Activated CD4-positive, alpha-beta T cell treated with anti-CD3 and anti-CD28 coated beads, Interleukin-10, Interleukin-2, amounts not matched to agents 100 ng/mL and 50 ng/mL, durations not matched to agents 16 hours and 8 hours (primary cell): ENCODE measurements at places on chromosomes 6 and 20.

DNA sequence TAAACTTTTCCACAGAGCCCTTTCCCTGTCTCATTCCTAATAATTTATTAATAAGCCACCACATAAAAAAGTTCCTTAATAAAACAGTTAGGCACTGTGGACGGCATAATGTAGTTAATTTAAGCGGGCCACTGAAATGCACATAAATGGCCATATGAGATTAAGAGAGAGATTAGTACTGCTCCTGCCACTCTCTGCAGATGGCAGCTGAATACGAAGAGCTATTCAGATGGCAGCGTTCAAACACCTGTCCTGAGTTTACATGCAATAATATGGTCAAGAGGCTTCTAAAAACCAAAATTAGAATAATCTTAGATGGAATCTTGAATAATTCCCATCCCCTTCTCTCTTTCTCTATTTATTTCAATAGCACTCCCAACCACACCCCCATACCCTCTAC lies 461.8 kb downstream of the PKHD1 start:
- no peak for DNase-seq

DNA sequence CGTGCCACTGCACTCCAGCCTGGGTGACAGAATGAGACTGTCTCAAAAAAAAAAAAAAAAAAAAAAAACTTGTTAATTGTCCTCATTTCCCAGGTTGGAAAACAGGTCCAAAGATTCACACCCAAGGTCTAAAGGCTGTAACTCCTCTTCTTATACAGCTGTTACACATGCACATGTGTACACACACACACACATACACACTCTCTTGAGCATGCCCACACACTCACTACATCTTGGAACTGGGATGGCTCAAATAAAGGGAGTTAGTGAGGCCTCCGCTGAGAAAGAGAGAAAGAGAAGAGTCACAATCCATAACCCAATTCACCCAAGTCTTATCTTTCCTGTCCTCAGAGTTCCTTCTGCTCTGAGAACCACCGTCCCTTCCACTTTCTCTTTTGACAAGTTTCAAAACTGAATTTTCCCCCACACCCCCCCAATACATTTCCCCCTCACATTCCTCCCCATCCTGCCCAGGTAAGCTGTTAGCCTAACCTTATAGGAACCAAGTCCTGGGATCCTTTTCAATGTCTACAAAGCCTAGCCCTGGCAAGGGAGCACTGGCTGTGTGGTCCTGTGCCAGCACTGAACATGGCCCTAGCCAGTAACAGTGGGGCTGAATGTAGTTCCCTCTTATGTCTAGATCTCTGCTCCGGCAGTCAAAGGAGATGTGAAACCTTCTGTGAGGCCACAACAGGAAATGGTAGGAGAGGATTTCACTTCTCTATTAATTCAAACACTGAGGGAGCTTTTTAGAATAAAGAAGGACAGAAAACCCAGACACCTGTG lies 3.2 kb upstream of the HLA-DMB start:
- peak; percentile 61 for DNase-seq

DNA sequence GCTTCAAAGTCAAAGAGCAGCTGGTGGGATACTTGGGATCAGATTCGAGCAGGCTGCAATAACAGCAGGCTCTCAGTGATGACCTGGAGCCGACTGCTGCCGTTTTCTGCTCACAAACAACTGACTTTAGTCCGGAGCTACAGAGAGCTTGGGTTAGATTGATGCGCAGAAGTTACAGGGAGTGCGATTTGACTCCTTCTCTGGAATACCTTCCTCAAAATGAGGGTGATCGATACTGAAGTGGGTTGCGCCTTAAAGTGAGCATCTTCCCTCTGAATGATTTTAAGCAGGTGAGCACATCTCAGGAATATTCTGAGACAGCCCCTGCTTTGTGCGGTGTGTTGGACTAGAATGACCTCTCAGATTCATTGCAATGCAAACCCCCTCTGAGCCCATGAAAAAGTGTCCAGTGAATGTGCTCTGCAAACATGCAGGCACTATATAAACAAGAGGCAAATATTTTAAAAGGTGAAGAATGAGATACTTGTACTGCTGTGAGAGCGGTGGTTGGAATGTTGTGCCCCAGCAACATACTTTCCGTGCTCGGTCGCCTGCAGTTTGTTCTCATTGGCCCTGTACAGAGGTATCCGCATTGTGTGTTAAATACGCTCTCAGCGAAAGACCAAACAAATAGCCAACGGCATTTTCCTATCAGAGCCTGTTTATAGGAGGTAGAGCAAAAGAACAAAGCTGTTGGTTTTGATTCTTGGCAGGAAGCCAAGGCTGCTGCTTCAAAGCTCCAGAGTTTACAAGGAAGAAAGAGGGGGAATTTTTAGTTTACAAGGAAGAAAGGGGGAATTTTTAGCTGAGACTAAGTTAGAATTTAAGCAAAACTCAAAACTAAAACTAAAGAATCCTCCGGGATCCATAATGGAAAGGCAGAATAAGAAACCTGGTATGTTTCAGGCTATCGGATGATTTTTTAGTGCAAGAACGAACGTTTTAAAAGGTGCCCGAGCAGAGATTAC lies 67.7 kb downstream of the PHACTR2 start:
- DNase-seq, result no peak

- peak; percentile 84 for DNase-seq
Measured at GRCh38 chr20:3218307-3218988, 9.2 kb downstream of the ITPA start.

- peak; percentile 75 for DNase-seq
Measured at GRCh38 chr6:149934249-149935156, 7.3 kb upstream of the ULBP2 start.

- no peak for DNase-seq
Measured at GRCh38 chr20:34322267-34323105, 19.3 kb upstream of the AHCY start.

DNA sequence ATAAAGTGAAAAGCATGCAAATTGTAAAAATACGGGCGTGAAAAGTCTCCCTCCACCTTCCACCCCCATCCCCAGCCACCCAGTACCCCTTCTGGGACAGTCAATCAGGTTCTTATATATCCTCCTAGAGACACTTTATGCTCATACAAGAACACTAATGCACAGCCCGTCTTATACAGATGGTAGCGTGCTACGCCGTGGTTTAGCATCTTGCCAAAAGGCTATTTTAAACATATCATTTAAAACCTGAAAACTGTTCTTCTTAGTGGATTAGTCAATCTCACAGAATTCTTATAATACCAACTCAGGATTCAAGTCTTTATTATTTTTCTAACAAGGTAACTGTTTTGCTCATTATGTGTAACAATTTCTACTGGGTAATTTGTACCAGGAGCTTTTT lies 57.2 kb upstream of the MRPS10 start:
- no peak for DNase-seq

DNA sequence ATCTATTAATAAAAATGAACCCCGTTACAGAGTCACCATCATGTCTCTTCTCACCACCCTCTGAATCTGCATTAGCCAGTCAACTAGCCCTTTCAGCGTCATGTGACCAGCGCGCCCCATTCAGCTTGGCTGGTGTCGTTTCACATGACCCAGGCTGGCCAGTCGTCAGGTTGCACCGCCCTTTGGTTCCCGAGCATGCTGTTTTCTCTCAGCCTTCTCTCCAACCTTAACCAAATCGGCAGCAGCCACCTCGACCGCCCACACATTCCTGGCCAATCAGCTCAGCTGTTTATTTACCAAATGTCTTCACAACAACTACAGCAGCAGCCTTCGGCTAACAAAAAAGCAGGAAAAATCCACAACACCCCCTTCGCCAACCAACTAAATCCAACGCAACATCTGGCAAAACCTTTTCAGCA lies 5.6 kb downstream of the SRSF3 start:
- DNase-seq, result peak; percentile 80
